ENCODE measurements at places on chromosomes 1 and 21. TPM values are rescaled to one million over a fixed set of nuclear protein-coding genes. Genes with fewer than 3 reads are reported as not detected.

DNA sequence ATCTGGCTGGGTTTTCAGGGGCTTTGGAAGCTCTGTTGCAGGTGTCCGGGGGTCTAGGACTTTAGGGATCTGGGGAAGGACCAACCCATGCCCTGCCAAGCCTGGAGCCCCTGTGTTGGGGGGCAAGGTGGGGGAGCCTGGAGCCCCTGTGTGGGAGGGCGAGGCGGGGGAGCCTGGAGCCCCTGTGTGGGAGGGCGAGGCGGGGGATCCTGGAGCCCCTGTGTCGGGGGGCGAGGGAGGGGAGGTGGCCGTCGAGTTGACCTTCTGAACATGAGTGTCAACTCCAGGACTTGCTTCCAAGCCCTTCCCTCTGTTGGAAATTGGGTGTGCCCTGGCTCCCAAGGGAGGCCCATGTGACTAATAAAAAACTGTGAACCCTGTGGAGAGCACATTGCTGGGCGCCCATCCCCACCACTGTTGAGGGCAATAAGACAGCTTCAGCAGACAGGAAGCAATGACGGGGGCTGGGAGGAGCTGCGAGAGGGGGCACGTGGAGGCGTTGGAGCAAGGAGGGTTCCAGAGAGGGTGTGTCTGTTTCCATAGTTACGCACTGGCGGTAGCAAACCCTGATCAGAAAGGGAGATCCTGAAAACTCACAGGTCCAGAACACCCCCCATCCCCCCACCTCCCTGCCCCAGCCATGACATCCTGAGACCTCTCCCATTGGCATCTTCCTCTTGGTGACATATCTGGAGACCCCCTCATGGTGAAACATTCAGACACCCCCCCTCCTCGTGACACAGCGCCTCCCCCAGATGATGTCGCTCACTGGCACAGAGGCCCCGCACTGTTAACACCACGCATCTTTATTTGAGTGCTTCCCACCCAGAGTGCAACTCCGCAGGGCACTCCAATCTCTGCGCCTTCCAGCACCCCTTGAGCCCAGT, 8.4 kb downstream of the MYBPH start:
- H3K27ac ChIP-seq, result no peak overlapping the region
- no peaks in the 10 kb centered on the region for H3K36me3 ChIP-seq
- no peaks in the 10 kb centered on the region for H3K4me1 ChIP-seq

GRCh38 chr1:205072881-205073280, 11.4 kb downstream of the TMEM81 start:
- no peak for DNase-seq
- no peaks in the 10 kb centered on the region for H3K27me3 ChIP-seq
- H3K27ac ChIP-seq, result no peak overlapping the region
- no peaks in the 10 kb centered on the region for H3K4me1 ChIP-seq
- no peak overlapping the region for H3K4me3 ChIP-seq

DNA sequence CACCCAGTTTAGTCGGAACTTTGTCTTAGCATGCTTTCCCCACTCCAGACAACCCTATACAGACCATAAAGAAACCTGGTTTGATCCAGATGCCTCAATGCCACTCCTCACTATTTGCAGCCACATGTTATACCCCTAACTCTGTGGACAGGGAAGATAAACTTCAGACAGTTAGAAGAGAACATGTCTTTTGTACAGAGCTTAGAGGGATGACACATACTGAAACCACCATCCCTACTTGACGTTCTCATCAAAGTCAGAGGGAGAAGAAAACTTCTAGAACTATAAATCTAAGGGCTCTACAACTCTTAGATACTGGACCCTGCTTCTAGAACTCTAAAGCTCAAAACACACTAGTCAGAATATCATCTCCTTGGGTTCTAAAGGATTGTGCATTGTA, 3.7 kb downstream of the SYT6 start:
- H3K4me3 ChIP-seq, result no peak overlapping the region
- no peak overlapping the region for H3K27ac ChIP-seq
- peaks cover 20% of the 10 kb centered on the region for H3K4me1 ChIP-seq
- no peak for DNase-seq
- H3K27me3 ChIP-seq, result peaks cover 58% of the 10 kb centered on the region

DNA sequence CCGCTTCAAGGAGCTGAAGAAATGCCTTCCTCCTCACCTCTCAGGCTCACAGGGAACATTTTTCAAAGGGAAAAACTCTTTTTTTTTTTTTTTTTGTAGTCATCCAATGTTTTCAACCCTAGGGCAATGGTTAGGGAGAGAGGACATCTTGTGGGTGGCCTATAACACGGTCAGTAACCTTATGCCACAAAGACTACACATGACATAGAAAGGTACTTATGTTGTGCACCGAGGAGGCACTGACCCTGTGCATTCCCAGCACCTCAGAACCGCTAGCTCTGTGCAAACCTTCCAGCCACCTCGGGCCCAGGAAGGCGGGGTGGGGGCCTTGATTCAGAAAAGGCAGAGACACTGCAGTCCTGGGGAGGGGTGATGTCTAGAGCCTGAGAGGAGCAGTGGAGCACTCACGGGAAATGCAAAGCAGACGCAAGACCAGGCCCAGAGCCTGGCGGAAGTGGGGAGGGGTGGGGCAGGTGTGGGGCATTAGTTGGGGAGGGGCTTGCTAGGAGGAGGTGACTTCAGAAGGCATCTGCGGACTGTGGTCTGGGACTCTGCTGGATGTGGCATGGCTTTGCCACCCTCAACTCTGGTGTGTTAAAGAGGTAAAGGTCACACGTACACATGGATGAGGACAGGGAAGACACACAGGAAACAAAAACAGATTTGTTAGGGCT, 68.6 kb downstream of the MDM4 start:
- H3K4me1 ChIP-seq, result no peaks in the 10 kb centered on the region
- no peaks in the 10 kb centered on the region for H3K36me3 ChIP-seq
- no peak for DNase-seq

The RAB3B gene
- total RNA-seq, result 0.06 TPM

The SRSF10 gene
- 180 TPM for total RNA-seq
